ENCODE measurements at places on chromosomes 5 and 9.
A peak's percentile ranks its signal among the peaks of the same experiment; 100 is the strongest.

GRCh38 chr9:89603767-89604665 is 796 bp upstream of the GADD45G start:
- peak; percentile 56 for DNase-seq

DNA sequence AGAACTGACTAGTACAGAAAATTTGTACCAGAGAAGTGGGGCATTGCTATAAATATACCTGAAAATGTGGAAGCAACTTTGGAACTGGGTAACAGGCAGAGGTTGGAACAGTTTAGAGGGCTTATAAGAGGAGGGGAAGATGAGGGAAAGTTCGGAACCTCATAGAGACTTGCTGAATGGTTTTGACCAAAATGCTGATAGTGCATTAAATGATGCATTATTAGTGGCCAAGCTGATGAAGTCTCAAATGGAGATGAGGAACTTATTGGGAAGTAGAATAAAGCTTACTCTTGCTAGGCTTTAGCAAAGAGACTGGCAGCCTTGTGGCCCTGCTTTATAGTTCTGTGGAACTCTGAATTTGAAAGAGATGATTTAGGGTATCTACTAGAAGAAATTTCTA is 189.8 kb downstream of the FGF10 start:
- DNase-seq, result no peak

DNA sequence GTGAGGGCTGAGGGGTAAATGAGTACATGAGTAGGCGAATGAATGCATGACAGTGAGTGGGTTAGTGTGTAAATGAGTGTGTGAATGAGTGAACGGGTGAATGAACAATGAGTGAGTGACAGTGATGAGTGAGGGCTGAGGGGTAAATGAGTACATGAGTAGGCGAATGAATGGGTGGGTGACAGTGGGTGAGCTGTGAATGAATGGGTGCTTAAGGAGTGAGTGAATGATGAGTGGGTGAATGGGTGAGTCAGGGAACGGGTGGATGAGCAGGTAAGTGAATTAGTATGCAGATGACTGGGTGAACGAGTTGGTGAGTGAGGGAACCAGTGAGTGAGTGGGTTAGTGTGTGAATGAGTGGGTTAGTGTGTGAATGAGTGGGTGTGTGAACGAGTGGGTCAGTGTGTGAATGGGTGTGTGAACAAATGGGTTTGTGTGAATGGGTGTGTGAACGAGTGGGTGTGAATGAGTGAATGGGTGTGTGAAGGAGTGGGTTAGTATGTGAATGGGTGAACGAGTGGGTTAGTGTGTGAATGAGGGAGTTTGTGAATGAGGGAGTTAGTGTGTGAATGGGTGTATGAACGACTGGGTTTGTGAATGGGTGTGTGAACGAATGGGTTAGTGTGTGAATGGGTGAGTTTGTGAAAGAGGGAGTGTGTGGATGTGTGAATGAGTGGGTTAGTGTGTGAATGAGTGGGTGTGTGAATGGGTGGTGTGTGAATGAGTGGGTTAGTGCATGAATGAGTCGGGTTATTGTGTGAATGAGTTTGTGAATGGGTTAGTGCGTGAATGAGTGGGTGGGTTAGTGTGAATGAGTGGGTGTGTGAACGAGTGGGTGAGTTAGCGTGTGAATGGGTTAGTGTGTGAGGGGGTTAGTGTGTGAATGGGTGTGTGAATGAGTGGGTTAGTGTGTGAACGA is 32.9 kb downstream of the NKD2 start:
- DNase-seq, result no peak

GRCh38 chr5:171306166-171306565 is 2.9 kb upstream of the TLX3 start:
- no peak for DNase-seq

GRCh38 chr5:34905564-34905963 is 9.7 kb downstream of the RAD1 start:
- no peak for DNase-seq

DNA sequence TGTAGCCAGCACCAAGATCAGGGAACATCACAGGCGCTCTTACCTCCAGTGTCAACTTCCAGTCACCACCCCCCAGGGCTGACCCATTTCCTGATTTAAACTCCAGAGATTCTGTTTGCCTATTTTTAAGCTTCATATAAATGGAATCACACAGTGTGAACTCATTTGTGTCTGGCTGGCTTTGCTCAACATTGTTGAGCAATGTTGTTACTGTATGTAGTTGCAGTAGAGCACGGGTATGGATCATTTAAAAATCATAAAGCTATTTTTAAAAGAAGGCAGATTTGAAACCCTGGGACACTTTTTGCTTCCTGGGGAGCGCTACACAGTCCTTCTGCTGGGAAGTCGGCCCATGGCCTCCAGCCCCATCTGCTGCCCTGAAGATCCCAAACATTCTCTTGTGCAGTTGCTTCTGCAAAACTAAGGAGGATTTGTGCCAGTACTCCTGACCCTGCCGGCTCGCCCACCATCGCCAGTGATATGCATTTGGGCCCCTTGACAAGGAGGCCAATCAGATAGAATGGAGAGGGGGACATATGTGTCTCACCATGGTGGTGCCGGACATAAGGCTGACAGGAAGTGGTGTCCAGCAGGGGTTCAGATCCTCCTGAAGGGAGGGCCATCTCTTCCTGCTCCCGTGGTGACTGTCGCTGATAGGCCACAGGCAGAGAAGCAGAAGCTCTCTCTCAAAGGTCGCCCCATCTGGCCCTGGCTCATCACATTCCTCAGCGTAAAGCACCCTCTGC is 13.3 kb downstream of the DCANP1 start:
- DNase-seq, result no peak

GRCh38 chr9:212297-212696 is 2.4 kb upstream of the DOCK8 start:
- no peak for DNase-seq

GRCh38 chr5:31887556-31887955 is 248.6 kb downstream of the PDZD2 start:
- no peak for DNase-seq

DNA sequence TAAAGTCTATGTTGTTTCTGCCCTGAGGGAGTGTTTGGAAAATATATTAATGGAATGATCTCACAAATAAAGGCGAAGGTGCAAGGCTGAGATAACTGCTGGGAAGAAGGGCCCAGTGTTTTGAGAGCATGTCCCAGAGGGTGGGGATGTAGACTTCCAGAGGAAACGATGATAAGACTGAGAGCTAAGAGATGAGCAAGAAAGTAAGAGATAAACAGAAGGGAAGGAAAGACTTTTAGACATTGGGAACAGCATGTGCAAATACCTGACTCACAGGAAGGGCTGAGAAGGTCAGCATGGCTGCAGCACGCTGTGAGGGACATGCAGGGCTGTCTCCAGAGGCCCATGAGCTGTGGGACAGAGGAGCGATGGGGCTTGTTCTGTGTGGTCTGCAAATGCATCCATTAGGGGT is 19.9 kb upstream of the ADRB2 start:
- DNase-seq, result no peak

DNA sequence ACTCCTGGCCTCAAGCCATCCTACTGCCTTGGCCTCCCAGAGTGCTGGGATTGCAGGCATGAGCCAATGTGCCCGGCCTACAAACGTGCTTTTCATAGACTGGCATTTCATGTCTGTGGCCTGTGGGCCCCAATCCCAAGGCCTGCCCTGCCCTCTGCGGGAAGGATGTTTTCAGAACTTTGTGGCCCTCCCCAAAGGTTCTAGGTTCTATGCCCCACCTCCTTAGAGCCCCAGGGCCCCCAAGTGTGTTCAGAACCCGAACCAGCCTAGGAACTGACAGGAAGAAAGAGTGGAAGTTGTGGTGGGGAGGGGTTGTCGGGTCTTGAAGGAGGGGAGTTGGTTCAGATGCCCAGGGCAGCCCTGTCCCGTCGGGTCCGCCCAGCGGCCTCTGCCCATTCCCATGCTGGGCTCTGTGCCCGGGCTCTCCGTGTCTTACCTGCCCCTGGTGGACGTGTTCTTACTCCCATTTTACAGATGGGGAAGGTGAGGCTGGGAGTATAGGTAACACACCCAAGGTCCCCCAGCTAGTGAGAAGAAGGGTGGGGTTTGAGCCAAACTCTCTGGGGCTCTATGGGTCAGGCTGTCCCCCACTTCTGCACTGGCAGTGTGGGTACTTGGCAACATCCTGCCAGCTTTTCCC is 175.8 kb upstream of the IER5L start:
- DNase-seq, result no peak

GRCh38 chr9:126347093-126347492 is 20.5 kb downstream of the MVB12B start:
- no peak for DNase-seq

DNA sequence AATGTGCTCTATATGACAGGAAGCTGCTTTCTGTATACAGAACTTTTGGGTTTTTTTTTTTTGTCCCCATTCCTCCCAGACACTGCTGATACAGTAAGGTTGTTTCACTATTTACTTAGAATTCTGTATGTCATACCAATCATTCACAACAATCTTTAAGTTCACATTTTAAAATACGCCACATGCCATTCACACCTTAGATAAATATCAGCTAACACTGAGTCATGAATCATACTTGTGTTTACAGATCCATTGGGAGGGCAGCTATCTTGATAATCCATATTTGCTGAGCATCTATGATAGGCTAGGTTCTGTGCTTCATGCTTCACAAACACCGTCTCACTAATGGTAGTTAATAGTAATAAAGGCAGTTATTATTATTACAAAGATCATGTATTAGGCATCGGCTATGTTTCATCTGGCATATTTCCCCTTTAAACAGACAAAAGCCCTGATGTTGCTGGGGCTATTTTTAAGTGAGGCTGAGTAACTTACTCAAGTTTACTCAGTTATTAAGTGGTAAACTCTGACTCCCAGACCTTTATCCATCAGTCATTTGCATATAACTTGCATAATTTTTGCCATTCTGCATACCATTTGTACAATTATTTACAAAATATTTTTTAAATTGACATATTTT is 152.2 kb upstream of the HMHB1 start:
- no peak for DNase-seq

- DNase-seq, result peak; percentile 35
Observed at GRCh38 chr5:57499262-57500050, 16.8 kb upstream of the ACTBL2 start.

Data from DMS79 treated with DMSO at 0.1 percent for 48 hours (cell line).